ENCODE measurements at places on chromosomes 7 and 10.

DNA sequence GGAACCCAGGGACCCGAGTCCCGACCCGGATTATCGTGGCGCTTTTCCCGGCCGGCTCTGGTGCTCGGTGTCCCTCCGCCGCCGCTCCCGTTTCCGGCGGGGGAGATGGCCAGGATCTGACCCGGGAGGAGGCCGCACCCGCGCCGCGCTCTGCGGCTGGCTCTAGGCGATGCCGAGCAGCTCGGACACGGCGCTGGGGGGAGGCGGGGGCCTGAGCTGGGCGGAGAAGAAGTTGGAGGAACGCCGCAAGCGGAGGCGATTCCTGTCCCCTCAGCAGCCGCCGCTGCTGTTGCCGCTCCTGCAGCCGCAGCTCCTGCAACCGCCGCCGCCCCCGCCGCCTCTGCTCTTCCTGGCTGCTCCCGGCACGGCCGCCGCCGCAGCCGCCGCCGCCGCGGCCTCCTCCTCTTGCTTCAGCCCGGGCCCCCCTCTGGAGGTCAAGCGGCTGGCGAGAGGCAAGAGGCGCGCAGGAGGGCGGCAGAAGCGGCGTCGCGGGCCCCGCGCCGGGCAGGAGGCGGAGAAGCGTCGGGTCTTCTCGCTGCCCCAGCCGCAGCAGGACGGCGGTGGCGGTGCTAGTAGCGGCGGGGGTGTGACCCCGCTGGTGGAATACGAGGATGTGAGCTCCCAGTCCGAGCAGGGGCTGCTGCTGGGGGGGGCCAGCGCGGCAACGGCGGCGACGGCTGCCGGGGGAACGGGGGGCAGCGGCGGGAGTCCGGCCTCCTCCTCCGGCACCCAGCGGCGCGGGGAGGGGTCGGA is 593 bp downstream of the CDK13 start:
- no peak for DNase-seq

DNA sequence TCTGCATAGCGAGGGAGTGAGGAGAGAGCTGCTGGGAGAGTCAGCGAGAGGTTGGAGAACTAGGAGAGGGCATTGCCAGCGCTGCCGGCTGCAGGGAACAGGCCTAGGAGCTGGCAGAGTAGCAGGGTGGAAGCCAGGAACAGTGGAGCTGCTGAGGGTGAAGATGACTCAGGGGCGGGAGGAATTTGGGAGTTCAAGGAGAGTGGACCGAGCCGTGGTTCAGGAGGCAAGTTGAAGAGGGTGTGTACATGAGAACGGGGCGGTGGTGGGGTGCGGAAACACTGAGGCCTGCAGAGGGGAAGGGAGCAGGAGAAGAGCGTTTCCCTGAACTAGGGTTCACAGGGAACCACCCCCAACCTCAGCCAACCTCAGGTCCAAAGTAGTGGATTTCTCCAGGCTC is 31.5 kb downstream of the HIF1AN start:
- DNase-seq, result no peak

GRCh38 chr10:9951481-9952257 is 1066.0 kb upstream of the CELF2 start:
- DNase-seq, result no peak

GRCh38 chr7:33604056-33604455 is 301.3 kb upstream of the BMPER start:
- DNase-seq, result no peak

- no peak for DNase-seq
These were observed 2.6 kb downstream of the ABCA13 start for GRCh38 chr7:48173756-48174382.

DNA sequence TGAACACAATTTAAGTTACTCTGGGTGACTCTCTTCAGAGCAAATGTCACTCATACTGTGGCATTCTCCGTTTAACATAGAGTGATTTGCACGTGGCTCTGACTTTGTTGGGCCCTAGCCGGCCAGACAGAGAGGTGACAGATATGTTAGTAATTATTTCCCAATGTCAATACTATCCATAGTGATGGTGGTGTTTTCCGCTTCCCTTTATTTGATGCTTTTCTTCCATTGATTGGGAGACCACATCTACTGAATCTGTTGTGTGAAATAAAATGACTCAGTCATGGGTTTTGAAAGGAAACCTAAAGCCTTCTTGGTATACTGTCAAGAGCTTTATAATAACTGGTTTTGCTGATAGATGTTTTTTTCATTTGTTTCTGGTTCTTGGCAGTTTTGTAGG is 7.4 kb downstream of the AVL9 start:
- no peak for DNase-seq

- peak; percentile 38 for DNase-seq
These were observed 8.1 kb upstream of the FAM107B start for GRCh38 chr10:14782691-14783363.

DNA sequence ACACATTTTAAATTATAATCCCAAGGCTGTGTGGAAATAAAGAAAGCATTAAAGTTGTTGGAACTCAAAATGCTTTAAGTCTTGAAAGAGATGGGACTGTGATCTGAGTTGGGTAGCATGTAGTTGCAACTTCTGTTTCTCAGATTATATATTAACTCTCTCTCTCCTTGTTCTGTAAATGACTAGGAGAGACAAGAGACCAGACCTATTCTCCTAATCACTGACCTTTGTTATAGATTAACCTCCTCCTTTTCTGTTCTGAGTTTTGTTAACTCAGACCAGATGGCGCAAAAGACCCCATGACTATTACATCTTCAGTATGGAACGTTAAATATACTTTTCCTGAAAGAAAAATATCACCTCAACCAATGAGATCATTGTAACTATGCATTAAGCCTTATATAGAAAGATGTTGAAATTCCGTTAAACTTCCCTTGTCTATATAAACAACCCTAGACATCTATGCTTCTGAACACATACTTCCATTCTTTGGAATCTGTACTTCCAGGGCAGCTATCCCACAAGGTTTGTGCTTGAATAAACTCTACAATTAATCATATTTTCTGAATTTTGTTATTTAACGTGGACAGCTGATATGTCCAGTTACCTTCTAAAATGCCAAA is 143.5 kb upstream of the TRIM24 start:
- DNase-seq, result no peak

DNA sequence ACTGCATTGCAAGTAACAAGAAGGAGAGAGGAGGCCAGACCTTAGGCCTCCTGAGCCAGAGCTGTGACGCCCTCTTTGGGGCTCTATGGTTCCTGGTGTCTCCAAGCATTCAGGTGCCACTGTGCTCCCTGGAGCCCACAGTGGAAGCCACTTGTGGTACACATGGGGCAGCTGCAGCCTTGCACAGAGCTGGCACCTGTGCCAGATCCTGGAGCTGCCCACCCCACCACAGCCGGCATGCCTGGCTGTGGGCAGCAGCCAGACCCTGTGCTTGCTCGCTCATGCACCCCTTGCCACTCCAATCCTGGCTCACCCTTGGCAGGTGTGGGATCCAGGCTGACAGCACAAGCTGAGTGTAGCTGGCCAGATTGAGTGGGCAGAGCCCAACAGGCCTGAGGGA is 173.8 kb upstream of the SMIM30 start:
- no peak for DNase-seq

GRCh38 chr7:78395298-78396036 is 596.9 kb downstream of the PHTF2 start:
- DNase-seq, result no peak

- DNase-seq, result no peak
These were observed 15.6 kb downstream of the NCOA4 start for GRCh38 chr10:46014683-46015405.

- no peak for DNase-seq
These were observed 1065.4 kb downstream of the SORCS3 start for GRCh38 chr10:105706281-105707026.

Measured in HS-27A (cell line).